CD8-positive, alpha-beta memory T cell (primary cell): ENCODE measurements at places on chromosomes 2 and 18.

- DNase-seq: no peak
Measured at GRCh38 chr2:61632276-61633169, 94.4 kb upstream of the XPO1 start.

DNA sequence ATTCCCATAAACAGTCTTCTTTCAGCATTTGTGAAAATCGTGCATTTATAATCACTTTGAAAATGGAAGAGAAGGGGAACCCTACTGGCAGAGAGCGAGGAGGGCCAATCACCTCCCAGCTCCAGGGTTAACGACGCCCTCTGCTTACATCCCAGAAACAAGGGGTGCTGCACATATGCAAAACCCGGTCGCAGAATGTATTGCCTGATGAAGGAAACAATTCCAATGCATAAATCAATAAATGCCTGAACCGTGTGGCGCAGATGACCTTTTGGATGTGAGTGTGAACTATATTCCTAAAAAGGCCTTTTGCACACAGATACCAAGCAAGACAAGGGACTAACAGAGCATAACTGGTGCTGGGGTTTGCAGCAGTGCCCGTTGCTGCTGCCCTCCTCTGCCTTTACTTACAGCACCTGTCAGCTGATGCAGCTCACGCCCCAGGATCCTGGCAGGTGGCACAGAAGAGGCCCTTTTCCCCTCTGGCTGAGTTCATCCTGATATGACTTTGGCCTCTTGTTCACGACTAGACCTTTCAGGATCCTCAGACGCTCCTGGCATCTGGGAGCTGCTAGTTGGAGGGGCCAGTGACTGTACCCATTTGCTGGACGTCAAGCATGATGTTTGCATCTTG, 67.8 kb downstream of the MYT1L start:
- DNase-seq: no peak

GRCh38 chr2:170106102-170106840, 71.7 kb upstream of the MYO3B start:
- DNase-seq: no peak

GRCh38 chr2:68280348-68280747, 28.0 kb upstream of the PPP3R1 start:
- DNase-seq: no peak

- no peak for DNase-seq
Measured at GRCh38 chr2:219766658-219767057, 139.2 kb downstream of the SLC4A3 start.

DNA sequence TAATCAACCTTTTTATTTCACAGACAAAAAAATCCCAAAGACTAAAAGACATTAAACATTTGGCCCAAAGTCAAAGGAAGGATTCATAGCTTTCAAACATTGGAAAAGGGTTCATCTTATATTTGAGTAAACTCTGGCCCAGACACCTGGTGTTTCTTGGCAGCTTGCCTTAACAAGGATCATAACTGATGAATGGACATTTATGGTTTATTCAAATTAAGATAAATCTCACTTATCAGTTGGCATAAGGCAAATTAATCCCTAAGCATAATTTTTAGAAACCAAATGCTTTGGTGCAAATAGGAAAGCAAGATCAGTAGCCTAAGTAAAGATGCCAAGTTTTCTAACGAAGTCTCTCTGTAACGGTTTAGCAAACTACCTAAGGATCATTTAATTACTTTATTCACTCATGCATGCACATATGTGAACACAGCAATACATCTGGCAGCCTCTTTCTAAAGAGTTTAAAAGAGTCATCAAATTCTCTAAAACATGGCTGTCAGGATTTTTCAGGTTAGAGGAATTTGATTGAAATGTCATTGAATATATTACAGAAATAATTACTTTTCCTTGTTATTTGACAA, 323.4 kb upstream of the RBMS1 start:
- DNase-seq: no peak

GRCh38 chr2:160813506-160813858, 319.9 kb upstream of the RBMS1 start:
- no peak for DNase-seq

DNA sequence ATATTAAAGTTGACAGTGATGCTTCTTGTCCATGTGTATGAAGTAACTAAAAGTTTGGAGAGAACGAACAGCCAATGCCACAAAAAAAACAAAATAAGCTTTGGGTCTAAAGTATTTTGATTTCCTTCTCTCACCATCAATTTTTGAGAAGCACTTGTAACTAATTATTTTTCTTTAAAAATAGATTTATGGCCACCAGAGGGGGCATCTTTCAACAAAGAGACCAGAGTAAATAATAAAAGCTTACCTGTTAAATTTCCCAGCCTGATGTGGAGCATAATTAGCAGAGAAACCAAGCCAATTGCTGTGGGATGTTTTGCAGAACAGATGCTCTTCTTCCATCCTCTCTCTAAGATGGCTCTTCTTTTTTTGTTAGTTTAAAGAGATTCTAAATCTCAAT, 29.0 kb downstream of the LINC00305 start:
- DNase-seq: no peak

- no peak for DNase-seq
Measured at GRCh38 chr2:176565641-176566323, 296.5 kb downstream of the MTX2 start.

DNA sequence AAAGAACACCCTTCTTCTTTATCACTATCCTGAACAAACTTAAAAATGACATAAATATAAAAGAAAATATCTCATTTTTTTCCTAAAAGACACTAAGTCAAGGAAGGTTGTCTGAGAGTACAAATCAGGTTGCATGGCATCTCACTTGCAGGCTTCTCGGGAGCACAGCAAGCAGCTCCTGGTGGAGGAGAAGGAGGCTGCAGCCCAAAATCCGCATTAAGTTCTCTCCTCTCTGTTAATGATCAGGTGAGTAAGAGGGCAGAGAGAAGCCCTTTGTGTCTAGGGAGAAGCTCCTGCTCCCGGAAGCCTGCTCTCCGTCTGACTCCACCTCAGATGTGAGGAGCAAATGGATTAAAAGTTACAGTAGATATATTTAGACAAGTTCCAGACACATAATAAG, 35.0 kb upstream of the DOK6 start:
- no peak for DNase-seq

- DNase-seq: no peak
Measured at GRCh38 chr2:29448096-29448688, 333.0 kb downstream of the CLIP4 start.

DNA sequence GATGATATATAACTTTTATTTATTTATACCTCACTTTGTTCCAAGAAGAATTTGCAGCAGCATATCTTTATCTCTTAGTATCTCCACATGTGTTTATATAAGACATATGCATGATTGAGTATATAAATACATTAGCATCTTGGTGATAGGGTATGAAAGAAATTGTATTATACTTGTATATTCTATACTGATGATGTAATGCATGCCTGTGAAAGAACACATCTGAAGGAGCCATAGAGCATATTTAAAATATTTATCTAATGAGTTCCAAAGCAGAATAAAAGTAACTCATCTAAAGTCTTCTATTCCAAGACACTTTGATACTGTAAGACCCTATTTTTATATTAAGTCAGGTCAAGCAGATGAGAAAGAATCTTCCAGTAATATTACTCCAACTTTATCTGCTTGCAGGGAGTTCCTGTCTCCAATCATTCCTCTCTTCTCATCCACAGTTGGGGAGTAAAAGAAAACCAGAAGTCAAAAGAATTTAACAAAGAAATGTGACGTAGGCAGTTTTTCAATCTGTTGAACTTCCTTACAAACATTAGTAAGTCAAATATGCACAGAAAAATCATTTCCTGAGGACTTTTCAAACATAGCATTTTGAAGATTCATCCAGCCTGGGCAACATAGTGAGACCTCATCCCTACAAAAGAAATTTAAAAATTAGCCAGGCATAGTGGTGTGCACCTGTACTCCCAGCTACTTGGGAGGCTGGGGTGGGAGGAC, 76.7 kb downstream of the DTNB start:
- no peak for DNase-seq

DNA sequence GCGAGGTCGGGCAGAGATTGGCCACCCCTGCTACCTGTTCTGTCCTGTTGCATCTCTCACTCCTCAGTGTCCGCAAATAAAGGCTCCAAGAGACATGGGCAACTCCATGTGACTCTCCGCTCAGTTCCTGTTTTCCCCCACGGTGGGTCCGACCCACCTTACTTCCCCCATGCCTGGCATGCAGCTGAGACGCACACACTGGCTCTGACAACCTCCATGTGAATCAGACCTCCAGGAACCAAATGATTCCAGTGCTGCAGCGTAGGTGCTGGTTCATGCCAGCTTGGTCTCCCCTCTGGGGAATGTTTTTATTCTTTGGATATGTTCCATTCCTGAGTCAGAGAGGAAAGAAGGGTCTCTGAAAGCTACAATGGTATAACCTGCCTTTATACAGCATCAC, 221.5 kb downstream of the SH3RF3 start:
- no peak for DNase-seq

DNA sequence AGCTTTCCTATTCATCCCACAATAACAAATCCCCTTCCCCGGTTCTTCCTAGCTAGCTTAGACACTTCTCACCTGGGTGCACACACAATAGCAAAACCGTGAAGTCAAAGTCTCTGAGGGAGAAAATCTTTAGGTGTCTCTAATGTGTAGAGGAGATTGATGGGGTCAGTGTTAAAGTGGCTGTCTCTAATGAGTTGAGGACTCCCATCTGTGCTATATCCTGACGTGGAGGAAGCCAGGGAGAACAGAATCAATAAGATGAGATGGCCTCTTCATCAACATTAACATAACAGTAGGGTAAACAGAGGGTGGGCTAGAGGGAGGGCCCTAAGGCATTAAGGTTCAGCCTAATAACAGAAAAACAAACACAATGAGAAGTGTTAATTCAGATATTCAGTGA, 120.4 kb downstream of the SLC5A7 start:
- no peak for DNase-seq

DNA sequence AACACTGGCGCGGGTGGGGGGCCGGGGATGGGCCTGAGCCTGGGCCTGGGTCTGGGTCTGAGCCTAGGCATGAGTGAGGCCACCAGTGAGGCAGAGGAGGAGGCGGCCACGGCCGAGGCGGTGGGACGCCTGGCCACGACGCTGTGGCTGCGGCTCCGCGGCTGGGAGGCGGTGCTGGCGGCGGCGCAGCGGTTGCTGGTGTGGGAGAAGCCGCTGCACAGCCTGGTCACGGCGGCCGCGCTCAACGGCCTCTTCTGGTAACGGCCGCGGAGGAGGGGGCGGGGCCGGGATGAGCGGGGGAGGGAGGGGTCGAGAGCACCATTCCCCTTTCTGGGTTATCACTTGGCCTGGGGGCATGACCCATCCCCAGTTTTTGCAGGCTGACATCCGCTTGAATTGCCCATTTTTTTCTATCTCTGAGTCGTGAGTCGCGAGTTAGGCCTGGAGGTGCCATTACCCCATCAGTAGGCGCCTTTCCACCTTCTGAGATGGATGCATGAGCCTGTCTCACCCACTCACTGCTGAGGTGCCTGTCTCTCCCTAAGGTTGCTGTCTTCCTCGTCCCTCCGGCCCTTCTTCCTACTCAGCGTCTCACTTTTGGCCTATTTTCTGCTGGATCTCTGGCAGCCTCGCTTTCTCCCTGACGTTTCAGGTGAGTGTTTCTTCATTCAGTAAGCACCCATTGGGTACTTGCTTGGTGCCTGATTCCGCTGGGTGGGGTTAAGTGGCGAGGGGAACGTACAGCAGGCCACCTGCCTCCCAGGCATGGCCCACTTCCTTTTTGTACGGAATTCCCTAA, 501 bp downstream of the RETREG2 start:
- DNase-seq: no peak

DNA sequence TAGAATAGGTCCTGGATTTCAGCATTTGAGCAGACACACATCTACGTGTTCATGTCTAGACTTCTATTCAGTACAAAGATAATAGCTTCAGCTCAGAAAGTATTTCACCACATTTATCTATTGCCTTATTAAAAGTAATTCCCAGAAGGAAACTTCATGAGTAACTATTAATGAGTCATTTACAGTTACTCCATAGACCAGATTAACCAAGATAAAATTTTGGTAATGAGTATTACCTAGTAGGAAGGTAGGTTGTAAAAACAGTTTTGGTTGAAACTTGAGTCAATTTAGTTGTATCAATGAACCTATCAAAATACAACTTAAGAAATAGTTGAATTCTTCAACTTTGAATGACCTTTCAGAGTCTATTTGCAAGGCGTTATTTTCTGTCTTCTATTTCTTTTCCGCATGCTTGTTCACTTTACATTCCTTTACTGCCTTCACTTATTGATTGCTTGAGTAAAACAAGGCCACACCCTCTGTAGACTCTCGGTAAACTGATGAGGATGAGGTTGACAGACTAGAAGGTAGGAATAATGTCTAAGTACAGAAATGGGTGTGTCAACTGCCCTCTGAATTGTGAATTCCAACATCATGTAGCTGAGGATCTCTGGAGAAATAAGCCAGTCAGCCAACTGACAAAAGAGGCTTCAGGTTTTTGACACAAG, 1165.6 kb upstream of the ZEB2 start:
- no peak for DNase-seq

- no peak for DNase-seq
Measured at GRCh38 chr2:160372585-160372984, 121.0 kb downstream of the RBMS1 start.

- DNase-seq: no peak
Measured at GRCh38 chr2:224956706-224957105, 85.6 kb downstream of the DOCK10 start.

DNA sequence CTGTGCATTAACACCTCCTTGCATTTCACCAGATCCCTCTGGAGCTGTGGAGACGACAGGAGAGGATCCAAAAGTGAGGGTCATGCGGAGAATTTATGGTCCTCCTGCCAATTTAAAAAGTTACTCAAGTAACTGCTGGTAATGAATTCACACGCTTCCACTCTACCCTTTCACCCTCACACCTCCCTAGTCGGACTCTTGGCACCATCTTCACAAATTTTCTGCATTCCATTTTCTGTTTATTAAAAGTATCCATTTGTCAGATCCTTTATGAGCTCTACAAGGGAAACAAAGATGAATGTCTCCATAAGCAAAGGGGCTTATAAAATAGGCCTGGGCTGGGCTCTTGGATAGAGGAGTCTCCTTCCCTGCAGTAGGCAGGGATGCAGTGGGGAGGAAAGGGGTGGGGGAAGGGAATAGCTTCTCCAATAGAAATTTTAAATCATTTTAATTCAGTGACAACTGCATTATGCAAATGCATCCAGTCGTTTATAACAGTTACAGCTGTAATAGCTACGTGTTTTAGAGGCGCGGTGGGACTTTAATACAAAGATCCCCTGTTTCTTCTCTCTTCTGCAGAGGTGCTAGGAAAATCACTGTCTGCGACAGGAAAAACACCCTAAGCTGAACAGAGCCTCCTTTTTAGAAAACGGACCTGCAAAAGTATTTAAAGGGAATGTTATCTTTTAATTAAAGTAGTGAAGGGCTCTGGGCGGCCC, 132.2 kb downstream of the EPHA4 start:
- no peak for DNase-seq

DNA sequence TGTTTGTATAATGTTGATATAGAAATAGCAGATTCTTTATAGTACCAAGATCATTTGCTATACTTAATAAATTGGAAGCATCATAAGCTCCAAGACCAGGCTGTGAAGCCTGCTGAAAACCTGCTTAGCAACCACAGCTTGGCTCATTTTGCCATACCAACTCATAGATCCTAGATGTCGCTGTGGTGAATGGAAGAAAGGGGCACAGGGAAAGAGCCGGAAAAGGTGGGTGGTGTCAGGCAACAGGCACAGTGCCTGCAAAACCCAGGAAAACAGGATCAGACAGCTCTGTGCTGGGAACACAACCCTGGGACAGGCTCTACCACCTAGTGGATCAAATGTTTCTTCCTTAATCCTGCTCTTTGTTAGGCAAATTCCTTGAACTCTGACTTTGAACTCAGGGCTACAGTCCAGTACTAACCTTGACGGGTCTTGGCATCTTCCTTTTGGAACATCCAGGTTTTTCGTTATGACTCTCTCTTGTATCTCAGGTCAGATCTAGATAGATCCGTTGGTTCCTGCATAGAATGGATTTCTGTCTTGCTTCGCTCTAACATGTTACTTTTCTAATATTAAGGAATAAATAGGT, 31.6 kb downstream of the TWSG1 start:
- DNase-seq: no peak
